ENCODE measurements at places on chromosomes 11 and 22.

DNA sequence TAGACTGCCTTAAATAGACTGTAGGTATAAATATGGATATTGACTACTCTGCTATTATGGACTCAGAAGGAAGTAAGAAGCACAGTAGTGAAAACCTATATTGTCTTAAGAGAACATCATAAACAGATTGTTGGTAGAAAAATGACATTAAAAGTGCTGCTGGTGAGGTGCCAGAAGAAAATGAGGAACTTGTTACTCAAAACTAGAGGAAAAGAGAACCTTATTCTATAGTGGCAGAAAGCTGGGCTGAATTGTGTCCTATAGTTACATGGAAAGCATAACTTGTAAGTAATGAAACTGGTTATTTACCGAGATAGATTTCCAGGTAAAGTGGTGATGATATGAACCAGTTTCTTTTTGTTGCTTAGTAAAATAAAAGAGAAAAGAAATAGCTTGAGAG, 109.7 kb upstream of the CTSC start:
- no peak for DNase-seq

DNA sequence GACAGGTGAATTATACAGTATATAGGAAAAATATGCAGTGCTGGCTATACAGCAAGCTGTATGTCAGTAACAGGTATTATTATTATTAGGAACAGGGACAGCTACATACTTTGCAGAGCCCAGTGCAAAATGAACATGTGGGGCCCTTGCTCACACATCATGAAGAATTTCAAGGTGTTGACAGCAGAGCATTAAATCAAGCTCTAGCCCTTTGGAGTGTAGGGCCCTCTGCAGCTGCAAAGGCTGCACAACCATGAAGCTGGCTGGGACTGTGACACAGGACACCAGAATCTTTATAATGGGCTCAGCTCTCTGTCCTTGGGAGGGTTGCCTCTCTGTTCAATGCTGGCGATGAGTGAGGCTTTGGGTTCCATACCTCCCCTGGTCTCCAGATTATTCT, 44.9 kb upstream of the DAGLA start:
- no peak for DNase-seq

DNA sequence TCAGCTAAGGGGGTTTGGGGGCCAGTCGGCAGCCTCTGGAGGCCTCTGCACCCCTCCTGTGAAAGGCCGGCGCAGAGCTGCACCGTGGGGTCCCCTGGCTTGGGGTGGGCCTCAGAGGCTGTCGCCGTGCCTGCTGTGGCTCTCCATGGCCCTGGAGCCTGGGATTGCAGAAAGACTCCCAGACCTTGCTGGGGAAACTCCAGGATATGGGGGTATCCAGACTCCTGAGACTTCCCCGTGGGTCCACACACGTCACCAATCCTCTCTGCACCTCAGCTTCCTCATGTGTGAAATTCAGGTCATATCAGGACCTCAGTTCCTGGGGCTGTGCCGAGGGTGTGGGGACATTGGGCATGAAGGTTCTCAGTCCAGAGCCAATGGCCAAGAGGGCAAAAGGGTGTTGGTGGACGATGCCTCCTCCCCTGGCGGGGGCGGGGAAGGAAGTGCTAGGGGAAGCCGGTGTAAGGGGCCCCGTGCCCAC, 97.1 kb downstream of the KCNQ1 start:
- no peak for DNase-seq

DNA sequence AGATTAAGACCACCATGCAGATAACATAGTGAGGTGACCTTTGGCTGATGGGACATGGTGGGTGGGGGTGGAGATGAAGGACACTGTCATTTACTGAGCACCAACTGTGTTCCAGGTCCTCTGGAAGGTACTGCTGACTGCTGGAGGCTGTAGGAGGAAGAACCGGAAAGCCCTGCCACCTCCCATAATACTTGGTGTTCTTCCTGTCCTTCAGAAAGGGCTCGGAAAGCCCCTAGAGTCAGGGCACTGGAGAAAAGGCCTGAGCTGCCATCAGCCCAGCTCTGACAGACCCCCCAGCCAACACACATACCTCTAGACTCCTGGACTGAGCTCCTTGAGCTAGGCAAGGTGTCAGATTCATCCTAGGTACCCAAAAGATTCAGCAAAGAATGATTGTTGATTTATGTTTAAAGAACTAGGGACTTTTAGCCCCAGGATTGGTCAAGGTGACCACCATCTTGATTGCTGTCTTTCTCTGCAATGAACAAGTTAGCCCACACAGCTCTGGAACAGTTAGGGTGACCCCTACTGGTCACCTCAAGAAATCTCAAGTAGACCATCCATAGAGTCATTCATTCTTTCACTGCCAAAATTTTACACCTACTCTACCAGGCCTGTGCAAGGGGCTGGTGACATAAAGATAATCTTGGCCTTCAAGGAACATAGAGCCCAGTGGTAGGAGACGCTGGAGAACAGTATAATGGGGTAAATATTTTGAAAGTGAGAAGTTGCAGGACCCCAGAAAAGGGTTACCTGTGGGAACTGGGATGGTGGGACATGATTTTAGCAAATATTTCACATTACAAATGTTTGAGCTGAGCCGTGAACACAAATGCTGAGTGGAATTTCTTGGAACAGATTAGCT, 39.4 kb downstream of the IRAG1 start:
- no peak for DNase-seq
